ENCODE measurements at places on chromosomes 16 and 17.

GRCh38 chr16:12590963-12591362, 212.7 kb downstream of the CPPED1 start:
- DNase-seq: no peak

GRCh38 chr16:75527825-75528299, 8.0 kb downstream of the CHST5 start:
- DNase-seq: no peak

GRCh38 chr16:3637371-3637923, 17.0 kb upstream of the DNASE1 start:
- DNase-seq: no peak

- DNase-seq: no peak
These were observed 11.1 kb upstream of the CHMP6 start for GRCh38 chr17:80980397-80981061.

Measured in occipital lobe (tissue), 3 donors.